ENCODE measurements at places on chromosomes 12 and 14.

DNA sequence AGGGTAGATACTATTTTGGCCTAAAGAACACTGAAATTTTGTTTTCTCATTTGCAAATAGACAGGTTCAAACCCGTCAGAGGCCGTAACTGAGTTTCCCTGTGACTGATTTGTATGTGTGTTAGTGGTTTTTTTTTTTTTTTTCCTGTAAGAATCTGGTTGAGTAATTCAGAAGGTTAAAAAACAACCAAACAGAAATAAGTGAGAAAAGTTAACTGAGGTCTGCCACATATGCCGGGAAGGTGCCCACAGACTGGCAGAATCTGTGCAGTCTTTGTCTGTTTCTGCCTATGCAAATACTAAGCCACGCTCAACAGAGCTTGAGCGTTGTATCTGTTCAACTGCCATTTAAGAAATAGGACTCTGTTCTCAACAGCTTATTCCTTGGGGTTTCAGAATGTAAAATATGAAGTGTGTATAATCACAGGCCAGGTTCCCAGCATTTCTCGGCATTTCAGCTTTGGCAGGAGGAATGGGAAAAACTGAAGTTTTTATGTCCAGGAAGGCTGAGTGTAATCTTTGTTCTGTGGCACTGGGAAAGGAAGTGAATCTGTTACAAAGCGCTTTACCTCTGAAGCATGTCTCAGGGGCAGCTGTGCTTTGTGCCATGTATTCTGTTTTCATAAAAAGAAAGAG lies 181.9 kb downstream of the PRKCH start:
- DNase-seq, result no peak

DNA sequence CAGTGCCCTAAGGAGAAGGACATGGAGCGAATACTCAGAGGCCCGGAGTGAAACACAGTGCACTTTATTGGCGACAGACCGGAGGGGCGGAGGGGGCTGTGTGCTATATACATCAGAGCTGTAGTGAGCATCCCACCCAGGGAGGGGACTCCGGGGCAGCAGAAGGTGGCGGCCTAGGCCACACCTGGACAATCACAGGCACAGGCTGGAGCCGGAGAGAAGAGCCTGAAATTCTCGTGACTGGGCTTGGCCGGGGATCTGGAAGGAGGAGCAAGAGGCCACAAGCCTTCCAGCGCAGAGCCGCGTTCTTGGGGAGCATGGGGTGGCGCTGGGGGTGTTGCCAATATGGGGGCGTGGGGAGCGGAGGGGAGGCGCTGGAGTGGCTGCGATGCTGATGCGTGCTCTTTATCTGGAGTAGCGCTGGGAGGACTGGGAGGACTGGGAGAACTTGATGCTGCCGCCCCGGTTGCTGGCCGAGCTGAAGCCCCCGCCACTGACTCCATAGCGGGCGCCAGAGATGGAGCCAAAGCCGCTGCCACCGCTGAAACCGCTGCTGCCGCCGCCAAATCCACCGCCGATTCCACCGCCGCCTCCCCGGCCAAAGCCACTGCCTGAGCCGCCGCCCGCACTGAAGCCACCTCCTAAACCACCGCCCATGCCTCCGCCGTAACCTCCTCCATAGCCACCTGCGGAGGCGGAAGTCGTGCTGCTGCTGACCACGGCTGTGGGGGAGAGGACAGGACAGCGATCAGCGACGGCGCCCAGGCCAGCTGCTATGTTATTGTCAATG lies 6.1 kb downstream of the KRT3 start:
- no peak for DNase-seq

GRCh38 chr14:64760916-64761315 lies 56.7 kb downstream of the PLEKHG3 start:
- DNase-seq, result no peak

GRCh38 chr12:97639702-97640101 lies 177.1 kb downstream of the RMST start:
- no peak for DNase-seq

DNA sequence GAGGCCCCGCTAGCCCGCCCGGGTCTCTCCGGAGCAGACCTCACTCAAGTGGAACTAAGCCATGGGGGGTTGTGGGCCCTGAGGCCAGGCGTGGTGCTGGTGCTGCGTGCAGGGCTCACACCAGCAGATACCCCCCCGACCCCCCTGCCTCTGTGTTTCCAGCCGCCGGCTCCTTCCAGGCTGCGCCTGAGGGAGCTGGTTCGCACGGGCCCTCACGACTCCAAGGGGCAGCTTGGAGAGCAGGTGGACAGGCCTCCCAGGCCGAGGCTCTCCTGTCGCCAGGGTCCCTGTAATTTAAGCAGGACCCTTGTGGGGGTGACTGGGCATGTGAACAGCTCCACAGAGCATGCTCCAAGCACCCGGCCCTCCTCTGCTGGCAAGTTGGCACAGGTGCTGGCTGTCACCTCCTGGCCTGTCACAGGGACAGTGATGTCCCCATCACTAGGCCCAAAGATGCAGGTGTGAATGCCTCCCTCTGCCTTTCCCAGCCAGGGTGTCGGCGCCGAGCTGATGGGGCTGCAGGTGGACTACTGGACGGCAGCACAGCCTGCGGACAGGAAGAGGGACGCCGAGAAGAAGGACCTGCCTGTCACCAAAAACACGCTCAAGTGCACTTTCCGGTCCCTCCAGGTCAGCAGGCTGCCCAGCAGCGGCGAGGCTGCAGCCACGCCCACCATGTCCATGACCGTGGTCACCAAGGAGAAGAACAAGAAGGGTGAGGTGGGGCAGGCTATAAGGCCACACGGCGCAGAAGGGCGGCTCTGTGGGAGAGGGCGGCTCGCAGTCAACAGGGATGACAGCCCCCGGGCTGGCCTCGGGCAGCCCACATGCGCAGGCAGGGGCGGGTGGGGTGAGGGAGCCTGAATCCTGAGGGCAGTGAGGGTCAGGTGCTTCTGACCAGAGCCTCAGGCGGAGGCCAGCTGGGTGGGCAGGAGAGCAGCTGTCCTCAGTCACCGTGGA lies 5.9 kb upstream of the TEX22 start:
- DNase-seq, result no peak

- no peak for DNase-seq
Observed at GRCh38 chr12:43293396-43293795, 258.6 kb downstream of the ADAMTS20 start.

DNA sequence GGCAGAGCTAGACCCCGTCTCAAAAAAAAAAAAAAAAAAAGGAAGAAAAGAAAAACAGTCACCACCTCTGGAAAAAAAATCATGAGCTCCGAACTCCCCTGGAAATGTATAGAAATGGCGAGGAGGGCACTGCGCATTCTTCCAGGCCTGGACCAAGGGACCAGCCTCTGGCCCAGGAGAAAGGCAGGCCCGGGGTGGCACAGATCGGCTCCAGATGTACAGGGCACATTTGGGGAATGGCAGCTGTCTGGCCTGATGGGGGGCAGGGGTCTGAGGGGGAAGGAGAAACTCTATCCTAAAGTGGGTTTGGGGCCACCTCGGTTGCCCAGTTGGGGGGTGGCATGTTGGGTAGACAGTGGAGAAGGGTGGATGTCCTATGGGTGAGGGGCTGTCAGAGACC lies 46.0 kb upstream of the EML1 start:
- no peak for DNase-seq

DNA sequence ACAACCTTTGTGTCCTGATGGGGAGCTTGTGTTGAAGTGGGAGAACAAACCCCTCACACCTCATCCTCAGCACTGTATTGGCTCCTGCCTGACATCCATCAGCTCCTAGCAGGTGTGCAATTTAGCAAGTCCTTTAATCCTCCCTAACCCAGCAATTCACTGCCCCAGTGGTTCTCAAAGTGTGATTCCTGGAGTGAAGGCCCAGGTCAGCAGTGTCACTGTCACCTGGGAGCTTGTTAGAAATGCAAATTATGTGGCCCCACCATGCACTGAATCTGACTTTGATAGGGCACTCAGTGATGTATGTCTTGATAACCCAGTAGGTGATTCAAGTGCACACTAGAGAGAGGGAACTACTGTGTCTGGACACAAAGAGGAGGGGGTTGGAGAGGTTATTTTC lies 133.6 kb downstream of the FGD4 start:
- DNase-seq, result no peak

DNA sequence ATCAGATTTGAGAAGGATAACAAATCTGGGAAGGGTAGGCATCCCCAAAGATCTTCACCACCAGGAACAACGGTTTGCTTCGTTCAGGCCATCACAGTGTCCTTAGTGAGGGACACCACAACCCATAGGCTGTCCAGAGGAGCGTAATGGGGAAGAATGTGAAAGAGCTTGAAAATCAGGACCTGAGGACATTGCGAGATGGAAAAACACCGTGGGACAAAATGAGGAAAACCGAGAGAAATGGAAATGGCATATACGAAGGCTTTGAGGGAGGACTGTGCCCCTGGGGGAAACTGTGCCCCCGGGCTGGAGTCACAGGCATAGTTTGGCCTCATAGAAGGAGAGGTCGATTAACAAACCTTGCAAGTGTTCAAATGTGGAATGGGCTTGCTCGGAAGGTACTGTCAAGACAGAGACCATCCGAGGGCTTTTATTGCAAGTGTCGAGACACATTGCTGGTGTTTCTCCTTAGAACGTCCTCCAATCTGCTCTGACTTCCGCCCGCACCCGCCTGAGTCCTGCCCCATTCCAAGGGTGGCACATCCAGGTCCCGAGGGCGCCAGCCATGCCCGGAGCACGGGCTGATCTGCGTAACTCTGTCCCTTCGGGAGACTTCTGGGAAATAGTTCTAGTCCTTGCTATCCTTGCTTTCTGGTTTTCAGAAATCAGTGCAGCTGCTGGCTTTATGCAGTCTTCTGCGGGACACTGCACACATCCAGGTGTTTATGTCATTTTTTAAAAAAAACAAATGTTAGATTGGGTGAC lies 885 bp upstream of the PALS1 start:
- DNase-seq, result peak; percentile 8

GRCh38 chr14:78104655-78105054 lies 65.5 kb upstream of the NRXN3 start:
- no peak for DNase-seq

DNA sequence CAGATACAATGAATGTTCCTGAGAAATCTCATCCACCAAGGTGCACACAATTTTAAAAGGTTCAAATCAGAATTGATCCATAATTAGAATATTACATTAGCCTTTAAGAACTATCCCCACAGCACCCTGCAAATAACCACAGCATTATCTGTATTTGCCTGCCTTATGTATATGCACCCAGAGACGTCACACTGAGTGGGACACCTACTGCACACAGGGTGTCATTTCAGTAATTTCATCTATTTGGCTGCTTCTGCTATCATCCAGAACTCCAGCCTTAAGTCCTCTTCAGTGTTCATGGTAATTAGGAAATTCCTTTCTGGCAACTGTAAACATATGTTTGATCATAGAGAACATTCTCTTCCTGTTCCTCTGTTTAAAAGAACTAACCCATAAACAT lies 298.4 kb downstream of the SYT1 start:
- no peak for DNase-seq

GRCh38 chr12:21602774-21603173 lies 1.9 kb downstream of the GYS2 start:
- DNase-seq, result no peak

GRCh38 chr14:101857226-101857625 lies 95.7 kb downstream of the PPP2R5C start:
- DNase-seq, result no peak

DNA sequence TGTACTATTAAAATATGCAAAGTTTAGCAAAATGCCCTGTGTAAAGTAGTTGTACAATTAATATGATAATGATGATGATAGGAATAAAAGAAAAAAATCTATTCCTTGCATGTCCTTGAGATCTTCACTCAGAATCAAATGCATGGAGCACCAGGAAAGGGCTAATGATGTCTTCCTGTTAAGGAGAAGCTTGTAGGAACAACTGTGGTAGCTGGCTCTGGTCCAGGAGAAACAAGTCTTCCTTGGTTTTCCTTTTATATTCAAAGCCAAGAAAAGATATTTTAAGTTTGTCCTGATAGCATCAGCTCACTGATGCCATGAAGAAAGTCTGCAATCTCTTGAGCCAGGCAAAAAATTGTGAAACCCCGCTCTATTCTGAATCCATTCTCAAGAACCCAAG lies 138.9 kb downstream of the PIK3C2G start:
- no peak for DNase-seq

GRCh38 chr12:32298917-32299316 lies 100.4 kb upstream of the FGD4 start:
- no peak for DNase-seq

DNA sequence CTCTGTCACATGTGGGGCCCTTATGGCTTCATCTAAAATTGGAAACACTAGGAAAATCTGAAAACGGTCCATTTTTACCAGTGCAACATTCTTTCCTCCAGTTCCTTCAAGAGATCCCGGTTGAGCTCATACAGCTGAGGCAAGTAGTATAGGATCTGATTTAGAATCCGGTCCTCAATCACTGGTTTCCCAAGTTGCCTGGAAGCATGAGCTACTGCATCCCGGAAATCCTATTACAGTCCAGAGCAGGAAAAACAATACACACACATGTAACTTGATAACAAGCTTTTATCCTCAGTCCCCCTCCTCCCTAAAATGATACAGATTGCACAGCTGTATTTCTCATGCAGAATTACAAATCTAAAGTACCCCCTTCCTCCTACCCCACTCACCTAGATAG lies 67.9 kb upstream of the NR2C1 start:
- DNase-seq, result no peak
